ENCODE measurements at places on chromosomes 7 and 10. TPM values are rescaled to one million over a fixed set of nuclear protein-coding genes. Genes with fewer than 3 reads are reported as not detected.

The ING3 gene
- 7.7 TPM for total RNA-seq

The PTER gene
- 9.3 TPM for total RNA-seq

The C7orf57 gene
- not detected for total RNA-seq

The KDM7A gene
- total RNA-seq: 5.2 TPM

The GPR37 gene
- total RNA-seq: 0.87 TPM

The FAM25A gene
- total RNA-seq: not detected

The NPFFR1 gene
- under 0.01 TPM for total RNA-seq

The METTL27 gene
- total RNA-seq: 3.6 TPM

The SNCG gene
- 3.0 TPM for total RNA-seq

The HMX3 gene
- 0.29 TPM for total RNA-seq

The PLAC9 gene
- total RNA-seq: 6.7 TPM

The EPO gene
- total RNA-seq: 4.2 TPM

The DNTT gene
- total RNA-seq: not detected

The EZH2 gene
- 2.7 TPM for total RNA-seq

The ANKRD22 gene
- total RNA-seq: 4.3 TPM

The SHH gene
- total RNA-seq: 0.22 TPM

The FAM171A1 gene
- total RNA-seq: 22.3 TPM

The VPS26A gene
- total RNA-seq: 20.4 TPM

The DNA2 gene
- total RNA-seq: 0.92 TPM

The TMEM229A gene
- not detected for total RNA-seq

The CCDC136 gene
- 0.93 TPM for total RNA-seq

The MAGI2 gene
- total RNA-seq: 1.3 TPM

The PAPSS2 gene
- 54.7 TPM for total RNA-seq

The PHKG1 gene
- total RNA-seq: 0.40 TPM

The TBX20 gene
- total RNA-seq: not detected

The LIPF gene
- total RNA-seq: not detected

The STK31 gene
- total RNA-seq: 0.28 TPM

The TEX36 gene
- not detected for total RNA-seq

The C10orf67 gene
- 0.12 TPM for total RNA-seq

The MRLN gene
- not detected for total RNA-seq

The GBX1 gene
- total RNA-seq: not detected

The CFAP46 gene
- 0.51 TPM for total RNA-seq

The HPSE2 gene
- 0.05 TPM for total RNA-seq

The GPR26 gene
- not detected for total RNA-seq

All from pancreas (tissue), 10 donors.